NCI-H1105 treated with DMSO at 0.1 percent for 48 hours (cell line): ENCODE measurements at places on chromosomes 5 and 9.
A peak's percentile ranks its signal among the peaks of the same experiment; 100 is the strongest.

GRCh38 chr9:86902586-86902985 lies 44.7 kb downstream of the GAS1 start:
- no peak for DNase-seq

DNA sequence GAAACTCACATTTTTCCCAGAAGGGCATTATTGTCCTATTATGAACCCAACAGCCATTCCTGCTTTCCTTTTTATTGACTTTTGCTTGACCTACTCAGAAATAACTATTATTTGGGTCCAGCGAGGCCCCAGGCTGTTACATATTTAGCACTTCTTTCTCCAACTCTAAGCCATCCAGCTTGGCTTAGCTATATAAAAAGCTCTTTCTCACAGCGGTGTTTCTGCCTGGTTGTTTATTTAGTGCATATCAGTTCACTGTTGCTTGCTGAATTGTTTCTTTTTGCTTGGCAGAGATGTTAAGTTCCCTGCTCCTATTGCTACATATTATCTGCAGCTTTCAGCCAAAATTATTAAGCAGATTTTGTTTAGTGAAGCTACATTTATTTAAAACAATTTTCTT lies 1156.8 kb upstream of the SEMA6A start:
- no peak for DNase-seq

GRCh38 chr5:154118893-154119336 lies 71.6 kb upstream of the GALNT10 start:
- DNase-seq = no peak

DNA sequence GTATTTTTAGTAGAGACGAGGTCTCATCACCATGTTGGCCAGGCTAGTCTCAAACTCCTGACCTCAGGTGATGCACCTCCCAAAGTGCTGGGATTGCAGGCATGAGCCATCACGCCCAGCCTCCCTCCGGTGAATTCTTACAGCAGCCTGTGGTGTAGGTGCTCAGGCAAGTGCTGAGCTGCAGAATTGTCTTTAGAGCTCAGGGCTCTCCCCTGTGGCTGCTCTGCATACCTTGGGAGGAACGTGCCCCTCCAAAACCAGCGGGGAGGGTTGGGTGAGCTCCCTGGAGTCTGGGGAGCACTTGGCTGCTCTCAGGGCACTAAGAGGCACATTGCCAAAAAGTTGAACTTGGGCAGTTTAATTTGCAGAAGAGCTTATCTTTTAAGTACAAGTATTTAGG lies 29.4 kb downstream of the SECISBP2 start:
- DNase-seq = no peak

GRCh38 chr5:143329843-143330242 lies 73.6 kb downstream of the NR3C1 start:
- no peak for DNase-seq

- DNase-seq = no peak
These were observed 204.8 kb upstream of the KLF4 start for GRCh38 chr9:107694390-107694789.

- DNase-seq = no peak
These were observed 602 bp upstream of the ACTL7A start for GRCh38 chr9:108861464-108861863.

DNA sequence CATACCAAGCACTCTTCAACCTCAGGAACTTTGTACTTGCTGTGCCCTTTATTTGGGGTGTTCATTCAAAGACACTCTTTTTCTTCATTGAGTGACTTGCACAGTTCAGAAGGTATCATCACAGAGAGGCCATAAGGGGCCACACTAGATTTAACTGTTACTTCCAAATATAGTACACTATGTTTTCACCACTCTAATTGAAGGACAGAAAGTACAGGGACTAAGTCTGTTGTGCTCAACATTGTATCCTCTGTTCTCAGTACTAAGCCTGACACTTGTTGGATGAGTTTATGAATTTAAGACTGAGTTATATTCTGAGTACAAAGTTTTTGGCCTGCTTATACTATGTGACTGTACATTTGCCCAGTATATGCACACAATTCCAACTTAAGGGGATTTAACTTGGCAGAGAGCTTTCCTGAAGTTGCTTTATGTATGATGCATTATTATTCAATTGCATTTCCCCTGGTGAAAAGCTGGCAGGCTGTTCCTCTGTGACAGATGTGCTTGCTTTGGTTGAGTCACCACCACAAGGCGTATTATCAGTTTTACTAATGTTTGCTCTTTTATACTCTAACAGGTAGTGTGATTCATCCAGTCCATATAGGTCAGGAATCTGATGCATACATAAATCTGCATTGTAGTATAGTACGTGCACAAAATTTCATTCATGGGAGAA lies 714.8 kb downstream of the TLR4 start:
- DNase-seq = no peak

- peak; percentile 38 for DNase-seq
These were observed 398 bp downstream of the RAPGEF6 start for GRCh38 chr5:131634666-131634995.

- no peak for DNase-seq
These were observed 128.3 kb downstream of the GPBP1 start for GRCh38 chr5:57302164-57302563.

DNA sequence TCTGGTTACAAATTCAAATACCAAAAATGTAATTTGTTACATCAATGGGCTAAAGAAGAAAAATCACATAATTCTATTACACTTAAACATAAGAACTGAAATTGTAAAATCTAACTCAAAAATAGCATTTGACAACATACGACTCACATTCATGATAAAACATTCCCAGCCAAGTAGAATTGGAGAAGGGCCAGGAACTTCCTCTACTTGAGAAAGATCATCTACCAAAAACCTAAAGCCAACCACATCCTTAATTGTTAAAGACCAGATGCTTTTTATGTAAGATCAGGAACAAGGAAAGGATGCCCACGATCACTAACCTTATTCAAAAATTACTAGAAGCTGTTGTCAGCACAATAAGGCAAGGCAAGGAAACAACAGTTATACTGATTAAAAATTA lies 1819.8 kb upstream of the C9orf72 start:
- DNase-seq = no peak

- DNase-seq = no peak
These were observed 101.2 kb downstream of the DNAH5 start for GRCh38 chr5:13843175-13843846.

DNA sequence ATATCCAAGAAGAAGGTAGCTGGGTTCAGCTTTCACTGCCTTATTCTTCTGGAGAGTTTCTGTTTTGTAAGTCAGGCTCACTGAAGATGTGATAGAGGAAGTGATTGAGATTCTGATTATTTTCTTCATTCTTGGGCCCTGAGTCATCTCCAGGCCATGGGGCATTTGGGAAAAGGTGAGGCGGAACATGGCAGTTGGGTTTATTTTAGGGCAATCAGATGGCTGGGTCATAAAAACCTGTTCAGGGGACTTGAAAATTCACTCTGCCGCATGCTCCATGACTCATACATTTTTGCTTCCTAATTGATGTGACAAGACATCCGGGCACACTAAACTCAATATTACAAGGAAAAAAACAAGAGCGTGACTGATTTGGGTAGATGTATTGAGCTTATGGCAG lies 265.7 kb upstream of the KLF4 start:
- DNase-seq = no peak

DNA sequence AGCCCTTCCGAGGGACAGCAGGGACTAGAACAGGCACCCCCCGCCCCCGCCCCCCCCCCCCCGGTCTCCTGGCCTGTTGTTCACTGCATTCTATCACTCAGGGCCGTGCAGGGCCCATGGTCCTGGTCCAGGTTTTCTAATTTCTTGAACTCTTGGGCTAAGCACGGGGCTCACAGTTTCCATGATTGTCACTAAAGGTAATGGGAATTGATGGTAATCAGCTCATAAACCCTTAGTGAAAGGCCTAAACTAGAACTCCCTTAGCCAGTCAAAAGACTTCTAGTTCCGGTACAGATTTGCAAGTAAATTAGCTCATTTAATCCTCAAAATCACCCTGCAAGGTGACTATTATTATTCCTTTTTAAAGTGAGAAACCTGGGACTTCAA lies 14.7 kb upstream of the PWWP2A start:
- no peak for DNase-seq

DNA sequence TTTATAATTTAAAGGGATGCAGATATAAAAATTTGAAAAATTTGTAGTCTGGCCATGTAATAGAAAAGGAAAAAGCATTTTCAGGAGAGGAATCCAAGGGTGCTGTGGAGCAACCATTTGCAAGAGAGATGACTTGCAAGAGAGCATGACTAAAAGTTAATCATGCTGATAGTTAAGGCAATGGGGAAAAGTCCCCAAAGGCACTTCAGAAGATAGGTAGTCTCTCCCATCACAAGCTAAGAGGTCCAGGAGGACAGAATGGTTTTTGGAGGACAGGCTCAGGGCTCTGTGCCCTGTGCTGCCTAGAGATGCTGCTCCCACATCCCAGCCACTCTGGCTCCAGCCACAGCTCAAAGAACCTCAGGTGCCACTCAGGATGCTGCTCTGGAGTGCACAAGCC lies 38.8 kb downstream of the DNAJB5 start:
- DNase-seq = no peak

DNA sequence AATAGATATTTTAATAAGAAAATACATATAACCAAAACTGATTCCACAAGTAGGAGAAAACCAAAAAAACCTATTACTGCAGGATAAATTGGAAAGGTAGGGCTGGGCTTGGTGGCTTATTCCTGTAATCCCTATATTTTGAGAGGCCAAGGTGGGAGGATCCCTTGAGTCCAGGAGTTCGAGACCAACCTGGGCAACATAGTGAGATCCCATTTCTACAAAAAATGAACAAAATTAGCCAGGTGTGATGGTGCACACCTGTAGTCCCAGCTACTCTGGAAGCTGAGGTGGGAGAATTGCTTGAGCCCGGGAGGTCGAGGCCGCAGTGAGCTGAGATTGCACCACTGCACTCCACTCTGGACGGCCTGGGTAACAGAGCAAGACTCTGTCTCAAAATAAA lies 189.2 kb upstream of the IER5L start:
- no peak for DNase-seq

GRCh38 chr9:33136721-33137670 lies 30.1 kb downstream of the B4GALT1 start:
- DNase-seq = no peak

DNA sequence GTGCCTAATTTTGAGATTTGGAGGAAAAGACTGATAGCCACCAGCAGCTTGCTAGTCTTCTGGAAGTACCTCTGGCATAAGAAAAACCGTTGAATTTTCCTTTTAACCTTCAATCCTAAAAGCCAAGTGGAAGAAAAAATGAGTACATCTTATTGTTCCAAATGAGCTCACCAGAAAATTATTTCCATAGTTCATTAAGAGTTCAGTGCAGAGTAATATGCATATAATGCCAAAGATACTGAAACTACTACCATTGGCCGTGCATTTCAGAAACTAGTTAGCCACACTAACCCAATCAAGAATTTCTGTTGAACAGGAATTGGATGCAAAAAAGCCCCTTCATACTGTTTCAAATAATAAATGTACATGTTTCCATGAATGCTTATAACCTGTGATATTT lies 607.9 kb downstream of the KCTD16 start:
- DNase-seq = no peak

DNA sequence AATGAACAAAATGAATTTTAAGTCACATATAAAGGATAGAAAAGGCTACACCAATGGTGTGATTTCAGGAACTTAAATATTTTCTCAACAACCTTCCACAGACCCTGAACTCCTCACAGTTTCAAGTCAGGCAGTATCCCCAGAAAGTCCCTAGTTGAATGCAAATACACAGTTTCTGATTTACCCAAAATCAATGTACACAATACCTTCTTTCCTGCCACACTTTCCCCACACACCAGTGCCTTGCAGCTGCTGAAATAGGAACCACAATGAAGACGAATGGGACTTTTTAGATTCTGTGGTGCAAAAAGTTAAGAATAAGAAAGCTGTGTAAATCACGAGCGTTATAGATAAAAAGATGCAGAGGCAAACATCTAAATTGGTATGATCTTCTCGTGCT lies 552.4 kb upstream of the MEF2C start:
- DNase-seq = no peak
